Osteoblast (primary cell): ENCODE measurements at places on chromosomes 11 and 22. TPM values are rescaled to one million over a fixed set of nuclear protein-coding genes. Genes with fewer than 3 reads are reported as not detected.

Gene OR51B5
- total RNA-seq, result not detected in 2 replicates

Gene CALCA
- total RNA-seq, result not detected in 2 replicates

Gene TIMP3
- 1,020 and 1,293 TPM in 2 replicates for total RNA-seq

Gene ANO1
- total RNA-seq, result 0.88 TPM in 1 of 2 replicates, not detected in the other

Gene KCNQ1OT1
- total RNA-seq, result 5.1 and 6.2 TPM in 2 replicates

DNA sequence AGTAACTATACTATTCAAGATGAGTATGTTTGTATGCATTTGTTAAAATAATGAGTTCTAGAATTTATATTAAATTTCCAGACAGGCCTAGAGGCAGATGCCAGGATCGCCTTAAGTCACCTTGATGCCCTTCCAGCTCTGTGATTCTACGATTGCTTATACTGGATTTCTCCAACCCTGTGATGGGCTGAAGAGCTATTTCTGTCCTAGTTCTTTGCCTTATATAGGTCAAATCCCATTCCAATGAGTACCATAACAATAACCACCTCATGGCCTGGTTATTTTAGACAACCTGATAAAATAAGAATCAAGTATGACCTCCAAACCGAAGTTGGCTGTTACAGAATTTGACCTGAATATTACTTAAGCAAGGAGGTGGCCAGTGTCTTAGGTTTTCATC is 79.8 kb upstream of the BLID start:
- no peak overlapping the region for H3K4me3 ChIP-seq
- no peaks in the 10 kb centered on the region for H3K27me3 ChIP-seq
- no peak for DNase-seq

DNA sequence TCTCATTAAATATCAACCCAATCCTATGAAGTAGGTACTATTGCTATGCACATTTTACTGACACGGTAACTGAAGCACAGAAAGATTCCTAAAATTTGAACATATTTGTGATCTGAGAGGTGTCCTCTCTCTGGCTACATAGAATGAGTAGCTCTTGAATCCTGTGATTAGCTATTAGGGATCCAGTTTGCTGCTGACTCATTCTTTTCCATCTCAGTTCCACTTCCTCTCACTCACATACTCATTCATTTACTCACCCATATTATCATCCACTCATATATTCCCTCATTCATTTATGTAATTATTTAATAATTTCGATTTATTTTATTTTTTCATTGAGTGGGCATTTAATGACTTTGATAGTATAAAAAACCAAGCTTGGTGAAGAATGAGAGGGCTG is 42.7 kb downstream of the OR5B17 start:
- H3K4me1 ChIP-seq, result peaks cover 4% of the 10 kb centered on the region
- peak overlapping the region; percentile 4 for H3K27ac ChIP-seq
- no peaks in the 10 kb centered on the region for H3K36me3 ChIP-seq
- no peak for DNase-seq
- no peak overlapping the region for H3K4me3 ChIP-seq

DNA sequence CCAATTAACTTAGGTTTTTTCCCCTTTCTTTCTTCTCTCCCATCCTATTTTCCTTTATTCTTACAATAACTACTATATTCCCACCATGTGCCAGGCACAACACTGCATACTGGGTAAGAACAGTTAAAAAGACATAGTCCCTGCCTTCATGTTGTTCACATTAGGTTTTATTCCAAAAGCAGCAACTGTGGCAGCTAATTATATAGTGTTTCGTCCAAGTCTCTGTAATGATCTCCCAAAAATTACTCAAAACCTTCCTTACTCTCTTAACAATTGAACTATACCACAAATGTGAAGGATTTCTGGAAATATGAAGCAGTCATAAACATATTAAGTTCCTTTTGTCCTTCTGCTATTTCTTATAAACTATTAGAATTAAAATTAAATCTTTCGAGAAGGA is 184.1 kb upstream of the C11orf58 start:
- no peak overlapping the region for H3K4me3 ChIP-seq
- H3K4me1 ChIP-seq, result no peaks in the 10 kb centered on the region
- H3K36me3 ChIP-seq, result no peaks in the 10 kb centered on the region
- no peaks in the 10 kb centered on the region for H3K27me3 ChIP-seq

GRCh38 chr11:697811-698311 is 2.2 kb downstream of the TMEM80 start:
- peaks cover 42% of the 10 kb centered on the region for H3K4me1 ChIP-seq
- H3K36me3 ChIP-seq, result peaks cover 11% of the 10 kb centered on the region
- H3K27ac ChIP-seq, result peak overlapping the region; percentile 89
- DNase-seq, result peak; percentile 83

DNA sequence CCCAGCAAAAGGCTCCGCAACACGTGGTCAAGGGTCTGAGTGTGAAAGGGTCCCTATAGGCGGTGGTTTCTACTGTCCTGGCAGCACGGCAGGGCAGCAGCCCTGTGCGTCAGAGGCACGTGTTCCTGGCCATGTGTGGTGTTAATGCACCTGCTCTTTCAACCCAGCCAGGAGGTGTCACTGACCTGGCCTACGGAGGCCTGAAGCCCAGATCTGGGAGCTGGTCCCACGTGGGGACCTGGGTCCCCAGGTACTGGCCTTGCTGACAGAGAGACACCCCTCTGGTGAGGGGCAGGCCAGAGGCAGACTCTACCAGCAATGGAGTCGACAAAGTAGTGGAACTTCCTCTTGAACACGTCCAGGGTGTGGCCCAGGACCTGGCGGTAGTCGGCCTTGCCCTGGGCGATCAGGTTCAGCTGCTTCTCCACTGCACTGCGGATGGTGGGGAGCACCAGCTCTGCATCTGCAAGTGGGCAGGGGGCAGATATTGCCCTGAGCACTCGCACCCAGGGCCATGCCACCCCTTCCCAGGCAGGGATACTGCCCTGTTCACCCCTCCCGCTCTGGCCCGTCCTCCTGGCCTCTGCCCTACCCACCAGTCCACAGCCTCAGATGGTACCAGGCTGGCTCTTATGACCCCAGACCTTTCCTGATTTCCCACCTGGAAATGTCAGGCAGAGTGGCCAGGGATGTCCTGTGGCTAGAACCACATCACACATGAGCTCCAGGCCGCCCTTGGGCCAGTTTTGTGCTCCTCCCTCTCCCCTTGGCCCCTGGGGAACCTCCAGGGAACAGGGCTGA is 6.8 kb upstream of the PPM1F start:
- H3K27ac ChIP-seq, result no peak overlapping the region
- H3K4me1 ChIP-seq, result peaks cover 3% of the 10 kb centered on the region
- no peaks in the 10 kb centered on the region for H3K27me3 ChIP-seq
- DNase-seq, result peak; percentile 52

GRCh38 chr11:119369132-119369925 is 12.2 kb downstream of the USP2 start:
- H3K27ac ChIP-seq, result no peak overlapping the region
- no peaks in the 10 kb centered on the region for H3K36me3 ChIP-seq
- no peaks in the 10 kb centered on the region for H3K27me3 ChIP-seq
- peaks cover 46% of the 10 kb centered on the region for H3K4me1 ChIP-seq
- no peak overlapping the region for H3K4me3 ChIP-seq

GRCh38 chr11:35359321-35360054 is 59.9 kb downstream of the SLC1A2 start:
- DNase-seq, result no peak
- no peaks in the 10 kb centered on the region for H3K27me3 ChIP-seq
- no peaks in the 10 kb centered on the region for H3K36me3 ChIP-seq

DNA sequence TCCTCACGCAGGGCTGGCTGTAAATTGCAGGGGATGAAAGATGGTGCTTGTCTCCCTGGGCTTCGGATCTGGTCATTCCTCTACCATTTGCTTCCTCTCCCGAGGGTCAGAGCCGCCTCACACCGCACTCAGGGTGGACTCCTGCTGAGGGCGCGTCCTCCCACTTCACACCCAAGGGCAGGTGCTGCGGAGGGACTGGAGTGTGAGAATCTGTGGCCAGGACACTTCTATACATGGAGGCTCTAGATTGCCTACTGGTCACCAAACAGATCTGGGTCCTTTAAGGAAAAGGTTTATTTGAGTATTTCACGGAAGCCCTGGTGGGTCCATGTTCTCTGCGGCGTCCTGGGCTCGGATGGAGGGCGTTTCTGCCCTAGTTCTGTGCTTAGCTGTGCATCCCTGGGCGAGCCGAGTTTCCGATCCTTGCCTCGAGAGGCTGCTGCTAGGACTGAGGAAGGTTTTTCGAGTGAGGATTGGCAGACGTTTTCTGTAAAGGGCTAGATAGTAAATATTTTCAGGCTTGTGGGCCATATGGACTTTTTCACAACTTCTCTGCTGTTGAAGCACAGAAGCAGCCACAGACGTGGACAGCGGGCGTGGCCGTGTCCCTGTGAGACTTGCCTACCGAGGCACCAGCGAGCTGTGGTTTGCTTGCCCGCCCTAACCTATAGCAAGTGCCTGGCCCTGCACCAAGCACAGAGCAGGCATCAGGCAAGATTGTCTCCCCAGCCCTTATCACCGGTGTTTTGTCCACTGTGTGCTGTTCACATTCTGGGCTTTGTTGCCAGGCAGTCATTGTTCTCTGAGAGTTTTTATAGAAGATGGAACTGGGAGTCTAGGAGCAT is 279.0 kb downstream of the TBC1D22A start:
- no peak for DNase-seq
- peaks cover 3% of the 10 kb centered on the region for H3K4me1 ChIP-seq
- H3K4me3 ChIP-seq, result no peak overlapping the region
- no peaks in the 10 kb centered on the region for H3K27me3 ChIP-seq
- H3K27ac ChIP-seq, result no peak overlapping the region
